NK-92 treated with Interleukin-12 subunit alpha and Interleukin-12 subunit beta, amount 100 ng/mL, for 24 hours (cell line): ENCODE measurements at places on chromosomes 11 and 22.

- no peak for DNase-seq
Measured at GRCh38 chr11:117251506-117251905, 19.0 kb downstream of the RNF214 start.

DNA sequence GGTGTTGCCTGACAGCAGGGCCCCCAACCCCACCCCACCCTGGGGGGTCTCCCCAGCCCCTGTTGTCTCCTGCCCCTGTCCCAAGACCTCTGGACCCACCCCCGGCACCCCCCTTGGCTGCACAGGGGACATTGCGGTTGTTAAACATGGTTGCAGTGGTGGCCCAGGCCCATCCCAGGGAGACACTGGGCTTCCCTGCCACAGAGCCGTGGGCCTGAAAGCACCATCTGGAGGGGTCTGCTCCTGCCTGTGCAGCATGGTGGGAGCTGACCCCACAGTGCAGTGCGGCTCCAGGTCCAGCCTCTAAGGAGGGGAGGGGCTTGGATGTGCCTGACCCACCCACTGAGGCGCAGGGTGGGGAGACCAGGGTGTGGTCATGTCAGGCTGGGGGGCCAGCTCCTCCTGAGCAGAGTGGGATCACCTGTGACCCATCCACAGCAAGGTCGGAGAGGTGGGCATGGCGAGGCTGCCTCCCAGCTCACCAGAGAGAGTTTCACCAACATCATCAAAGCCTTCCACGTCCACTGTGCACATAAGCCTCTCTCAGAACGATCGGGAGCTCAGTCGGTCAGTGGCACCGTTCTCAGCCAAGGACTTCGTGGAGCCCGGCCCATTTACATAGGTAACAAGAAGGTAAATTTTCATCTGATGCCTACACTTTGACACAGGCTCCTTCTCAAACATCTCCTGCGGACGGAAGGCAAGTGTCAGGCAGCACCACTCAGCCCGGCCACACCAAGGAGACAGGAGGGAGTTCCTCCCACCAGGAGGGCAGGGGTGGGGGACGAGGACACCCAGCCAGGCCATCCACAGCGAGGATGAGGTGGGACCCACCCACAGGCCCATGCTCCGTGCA, 201.1 kb downstream of the BRD1 start:
- DNase-seq, result no peak

DNA sequence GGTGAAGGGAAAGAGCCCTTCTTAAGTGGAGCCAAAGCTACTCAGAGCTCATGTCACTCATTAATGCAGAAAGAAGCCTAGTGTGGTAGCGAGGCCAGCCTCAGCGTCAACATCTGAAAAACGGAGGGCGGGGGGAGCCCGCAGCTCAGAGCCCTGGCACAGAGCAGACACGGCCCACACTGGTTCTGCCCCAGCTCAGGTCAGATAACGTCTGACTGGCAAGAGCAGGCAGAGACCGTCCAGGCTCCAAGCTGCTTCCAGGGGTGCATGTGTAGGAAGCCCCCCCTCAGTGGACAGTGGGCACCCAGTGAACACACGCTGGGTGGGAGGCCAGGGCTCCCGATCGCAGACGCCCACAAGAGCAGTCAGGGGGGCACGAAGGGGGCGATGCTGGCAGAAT, 100.8 kb downstream of the SHANK2 start:
- no peak for DNase-seq

- no peak for DNase-seq
Measured at GRCh38 chr22:33923660-33924246, 3.5 kb upstream of the LARGE1 start.
